ENCODE measurements at places on chromosomes 4 and X.
A peak's percentile ranks its signal among the peaks of the same experiment; 100 is the strongest.

DNA sequence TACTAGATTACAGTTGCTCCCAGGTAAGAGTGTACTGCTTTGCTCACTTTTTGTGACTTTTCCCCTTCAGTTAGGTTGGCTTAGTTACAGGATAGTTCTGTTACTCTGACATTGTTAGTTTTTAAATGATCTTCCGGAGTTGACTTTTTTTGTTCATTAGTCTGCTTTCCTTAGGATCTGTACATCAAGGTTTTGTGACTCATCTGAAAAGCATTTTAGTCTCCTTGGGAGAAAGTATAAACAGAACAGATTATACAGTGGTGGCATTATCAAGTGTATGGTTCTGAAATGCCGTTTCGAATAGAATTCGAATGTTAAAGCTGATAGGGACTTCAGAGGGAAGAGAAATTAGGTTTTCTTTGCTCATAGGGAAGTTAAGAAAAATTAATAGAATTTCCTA lies 63.3 kb downstream of the USP9X start:
- no peak for DNase-seq

- no peak for DNase-seq
Observed at GRCh38 chr4:154030746-154031145, 241.9 kb upstream of the SFRP2 start.

DNA sequence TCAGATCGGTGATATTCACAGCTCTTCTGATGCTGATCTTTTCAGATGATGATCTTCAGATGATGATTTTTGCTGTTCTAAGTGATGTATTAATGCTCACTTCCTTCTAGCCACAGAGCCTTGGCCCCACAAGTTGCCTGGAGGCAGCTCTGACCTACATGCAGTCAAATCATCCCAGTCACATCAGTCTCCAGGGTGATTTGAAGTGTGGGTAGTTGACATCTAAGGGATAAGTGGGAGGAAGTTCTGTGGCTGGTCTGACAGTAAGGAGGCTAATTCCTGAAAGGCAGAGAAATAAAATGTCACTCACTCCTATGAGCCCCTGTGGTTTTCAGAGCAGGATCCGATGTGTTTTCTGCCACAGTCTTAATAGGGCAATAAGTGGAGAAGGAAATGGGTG lies 79.8 kb upstream of the RPL34 start:
- no peak for DNase-seq

DNA sequence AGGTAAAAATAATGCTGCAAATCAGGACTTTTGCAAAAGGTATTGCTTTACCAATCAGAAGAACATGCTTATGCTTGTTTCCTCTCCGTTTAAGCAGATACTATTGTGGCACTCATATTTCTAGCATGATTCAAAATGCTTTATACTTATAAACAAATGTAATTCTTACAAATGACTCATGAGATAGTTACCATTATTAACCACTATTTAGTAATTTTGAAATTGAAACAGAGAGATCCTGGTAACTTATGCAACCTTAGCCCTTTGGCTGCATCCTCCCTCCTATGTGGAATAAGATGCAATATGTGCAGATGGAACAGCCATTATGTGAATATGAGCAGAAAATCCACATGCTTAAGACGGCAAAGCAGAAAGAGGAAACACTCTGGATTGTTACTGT lies 164.7 kb downstream of the PCDH18 start:
- no peak for DNase-seq

- no peak for DNase-seq
Observed at GRCh38 chr4:146567396-146567795, 45.7 kb upstream of the SLC10A7 start.

DNA sequence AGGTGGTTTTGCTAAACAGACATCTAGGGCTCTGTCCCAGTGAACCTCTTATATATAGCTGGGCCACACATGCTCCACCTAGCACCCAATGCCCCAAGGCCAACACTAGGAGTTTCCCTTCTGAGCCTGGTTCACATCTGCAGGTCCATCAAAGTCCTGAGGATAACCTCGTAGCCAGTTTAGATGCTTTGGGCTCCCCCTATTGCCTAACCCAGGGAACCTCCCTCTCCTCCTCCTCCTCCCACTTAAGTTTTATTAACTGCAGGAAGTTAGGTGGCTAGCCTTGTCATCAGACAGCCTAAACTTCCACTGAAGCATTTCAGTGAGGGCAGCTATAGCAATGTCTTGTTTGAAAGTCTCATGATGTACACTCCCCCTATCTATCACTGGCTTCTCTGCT lies 88.0 kb downstream of the GUCY2F start:
- peak; percentile 4 for DNase-seq

- DNase-seq: no peak
Observed at GRCh38 chr4:159071178-159071968, 31.5 kb upstream of the RAPGEF2 start.

DNA sequence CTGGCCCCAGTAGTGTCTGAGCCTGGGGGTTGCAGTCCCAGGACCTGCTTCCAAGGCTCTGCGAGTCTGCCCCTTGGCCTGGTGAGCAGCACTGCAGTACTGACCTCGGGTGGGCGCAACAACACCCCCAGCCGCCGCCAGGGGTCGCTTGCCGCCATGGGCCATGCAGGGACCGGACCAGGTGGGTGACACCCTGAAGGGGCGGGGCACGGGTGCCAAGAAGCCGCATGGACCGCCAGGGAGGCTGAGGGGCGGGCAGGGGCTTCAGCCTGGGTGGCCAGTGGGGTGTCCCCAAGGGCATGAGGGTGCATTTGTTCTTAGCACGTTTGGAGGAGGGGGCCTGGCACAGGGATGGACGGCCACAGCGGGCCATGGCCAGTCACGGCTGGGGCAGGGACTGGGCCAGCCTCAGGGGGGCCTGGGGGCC lies 25.0 kb downstream of the TACC3 start:
- DNase-seq: peak; percentile 86

- no peak for DNase-seq
Observed at GRCh38 chr4:114161809-114162208, 182.4 kb upstream of the ARSJ start.

- DNase-seq: no peak
Observed at GRCh38 chr4:168604496-168605373, 107.9 kb downstream of the PALLD start.

GRCh38 chrX:42247241-42247640 lies 323.9 kb upstream of the CASK start:
- no peak for DNase-seq

DNA sequence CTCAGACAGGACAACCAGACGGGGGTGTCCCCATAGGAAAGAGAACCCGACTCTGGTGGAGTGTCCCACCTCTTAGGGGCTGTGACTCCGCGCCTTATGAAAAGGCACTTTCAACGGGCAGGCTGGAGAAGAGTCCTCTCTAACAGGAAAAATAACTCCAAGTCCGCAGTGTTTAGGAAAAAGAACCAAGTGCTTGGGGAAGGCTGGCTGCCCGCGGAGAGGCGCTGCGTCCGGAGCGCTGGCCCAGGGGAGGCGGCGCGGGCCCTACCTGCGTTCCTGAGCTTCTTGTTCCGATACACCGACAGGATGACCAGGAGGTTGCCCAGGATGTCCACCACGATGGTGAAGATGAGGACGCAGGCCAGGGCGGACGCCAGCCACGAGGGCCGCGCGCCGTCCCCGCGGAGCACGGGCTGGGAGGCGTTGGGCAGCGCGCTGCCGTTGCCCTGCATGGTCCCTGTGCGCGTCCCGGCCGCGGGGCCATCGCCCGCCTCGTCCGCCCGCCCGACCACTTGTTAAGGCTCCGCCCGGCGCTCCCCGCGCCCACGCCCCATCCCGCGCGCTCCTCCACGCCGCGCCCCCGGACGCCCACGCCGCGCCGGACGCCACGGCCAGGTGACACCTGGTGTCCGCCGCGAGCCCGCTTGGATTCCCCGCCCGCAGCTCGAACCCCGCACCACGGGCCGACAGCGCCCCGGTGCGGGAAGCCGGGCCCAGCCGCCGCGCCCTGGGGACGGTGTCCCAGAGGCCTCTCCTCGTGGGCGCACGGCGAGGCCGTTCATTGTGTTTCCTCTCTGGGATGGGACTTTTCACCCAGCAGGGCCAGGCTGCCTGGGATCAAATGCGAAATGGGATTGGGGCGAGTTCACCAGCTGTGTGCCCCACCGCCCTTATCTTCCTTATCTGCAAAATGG lies at the start of gene MTNR1A:
Gene MTNR1A, minus strand, starts transcription at position 654 of the 914 bp plus-strand sequence. Its CDS starts 202 bp downstream, at position 452.
- no peak for DNase-seq

- no peak for DNase-seq
Observed at GRCh38 chr4:148078061-148078460, 346.2 kb downstream of the ARHGAP10 start.

- no peak for DNase-seq
Observed at GRCh38 chrX:31449081-31449480, 377.2 kb upstream of the FTHL17 start.

GRCh38 chr4:125789023-125789422 lies 474.3 kb downstream of the FAT4 start:
- no peak for DNase-seq

GRCh38 chrX:31331015-31331414 lies 259.2 kb upstream of the FTHL17 start:
- no peak for DNase-seq

DNA sequence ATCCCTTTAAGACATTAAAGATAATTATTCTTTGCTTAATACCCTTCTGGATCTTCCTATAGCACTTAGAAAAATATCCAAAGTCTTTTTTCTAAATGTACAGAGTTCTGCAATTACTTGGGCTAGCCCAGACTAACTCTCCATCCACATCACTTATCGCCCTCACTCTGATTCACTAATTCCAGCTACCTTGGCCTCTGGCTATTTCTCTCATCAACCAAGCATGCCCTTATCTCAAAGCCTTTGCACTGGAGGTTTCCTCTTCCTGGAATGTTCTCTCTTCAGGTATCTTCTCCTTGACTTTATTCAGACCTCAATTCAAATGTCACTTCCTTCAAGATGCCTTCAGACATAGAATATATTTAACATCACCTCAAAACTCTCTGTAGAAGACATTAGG lies 345.1 kb upstream of the SMIM31 start:
- DNase-seq: no peak

GRCh38 chrX:137151403-137151802 lies 117.6 kb upstream of the GPR101 start:
- no peak for DNase-seq

DNA sequence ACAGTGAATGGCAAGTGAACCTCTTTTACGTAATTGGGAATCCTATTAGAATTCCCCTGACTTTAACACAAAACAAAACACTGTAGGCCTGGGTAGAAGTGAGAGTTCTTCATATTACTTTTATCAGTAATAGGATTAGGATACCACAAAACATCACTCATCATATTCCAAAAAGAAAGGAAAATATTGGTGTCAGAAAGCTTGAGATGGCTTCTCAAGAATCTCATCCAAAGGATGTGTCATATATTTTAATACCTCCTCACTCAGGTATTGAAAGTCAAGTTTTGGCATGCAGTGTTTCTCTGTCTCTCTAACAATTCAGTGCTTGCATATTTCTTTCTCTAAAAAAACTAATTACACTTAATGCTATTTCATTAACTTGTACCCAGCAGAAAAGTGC lies 173.2 kb downstream of the PDGFC start:
- DNase-seq: no peak

GRCh38 chrX:154458116-154458953 lies at the start of gene PLXNA3:
Gene PLXNA3 (plus strand): TSS chrX:154458281. CDS start chrX:154460184, 1,903 bp downstream.
- peak; percentile 80 for DNase-seq

- DNase-seq: no peak
Observed at GRCh38 chr4:94934201-94934600, 176.4 kb downstream of the BMPR1B start.

DNA sequence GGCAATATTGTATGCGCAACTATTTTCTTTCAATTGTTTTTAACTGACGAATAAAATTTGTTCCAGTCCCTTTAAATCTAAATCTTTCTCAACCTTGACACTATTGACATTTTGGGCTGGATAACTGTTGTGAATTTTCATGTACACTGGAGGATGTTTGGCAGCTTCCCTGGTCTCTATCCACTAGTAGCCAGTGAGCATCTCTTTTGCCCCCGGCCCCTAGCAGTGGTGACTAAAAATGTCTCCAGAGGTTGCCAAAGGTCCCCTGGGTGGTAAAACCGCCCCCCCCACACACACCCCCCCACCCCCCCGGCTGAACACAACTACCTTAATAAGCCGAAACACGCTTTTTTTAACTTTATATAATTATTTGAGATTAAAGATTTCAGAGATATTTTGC lies 514 bp downstream of the FANCB start:
- DNase-seq: no peak

- DNase-seq: no peak
Observed at GRCh38 chrX:121245763-121246162, 198.4 kb downstream of the GLUD2 start.

GRCh38 chrX:10795721-10796120 lies 175.3 kb upstream of the MID1 start:
- DNase-seq: no peak

GRCh38 chr4:125772680-125773079 lies 457.9 kb downstream of the FAT4 start:
- DNase-seq: no peak

GRCh38 chr4:4320528-4320927 lies 30.5 kb downstream of the ZBTB49 start:
- no peak for DNase-seq

DNA sequence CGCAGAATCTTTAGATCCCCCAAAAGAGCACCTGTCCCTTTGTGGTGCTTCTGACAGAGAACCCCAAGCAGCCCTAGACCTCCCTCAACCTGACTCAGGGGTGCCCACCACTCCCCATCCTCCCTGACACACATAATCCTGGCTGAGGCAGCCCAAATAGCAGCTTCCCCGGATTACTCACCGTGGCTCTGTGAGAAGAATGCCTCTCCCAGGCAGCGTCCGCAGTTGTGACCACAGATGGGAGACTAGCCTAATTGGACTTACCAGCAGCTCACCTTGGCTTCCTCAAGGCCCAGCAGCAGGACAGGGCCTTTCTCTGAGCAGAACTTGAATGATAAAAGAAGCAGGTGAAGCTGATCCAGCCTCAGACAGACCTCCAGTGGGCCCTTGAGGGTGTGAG lies 10.3 kb upstream of the ODAPH start:
- no peak for DNase-seq

DNA sequence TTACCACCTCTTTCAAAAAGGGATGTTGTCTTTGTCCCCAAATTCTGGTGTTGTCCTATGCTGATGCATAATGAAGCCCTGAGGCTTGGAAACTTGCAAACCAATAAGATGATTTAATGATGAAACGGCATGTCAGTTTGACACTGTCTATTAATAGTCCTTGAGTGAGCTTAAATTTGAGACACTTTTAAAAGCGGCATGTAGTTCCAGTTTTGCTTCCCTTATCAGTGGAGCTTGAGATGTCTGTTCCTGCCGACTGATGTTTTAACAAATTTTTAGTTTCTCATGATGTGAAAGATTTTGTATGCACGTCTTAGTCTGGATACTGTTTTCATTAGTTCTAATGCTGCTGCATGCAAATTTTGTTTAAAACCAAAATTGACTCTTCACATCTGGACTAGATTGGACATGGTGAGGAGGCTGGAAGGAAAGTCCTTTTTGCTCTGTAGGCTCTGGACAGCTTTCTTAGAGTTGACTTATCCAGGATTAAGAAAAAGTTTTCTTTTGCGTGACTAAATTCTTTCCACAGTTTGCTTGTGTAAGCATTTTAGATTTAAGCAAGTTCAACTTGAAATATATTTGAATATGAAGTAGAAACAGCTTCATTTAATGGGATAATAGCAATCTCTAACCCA lies 11.7 kb downstream of the C1GALT1C1 start:
- DNase-seq: no peak

DNA sequence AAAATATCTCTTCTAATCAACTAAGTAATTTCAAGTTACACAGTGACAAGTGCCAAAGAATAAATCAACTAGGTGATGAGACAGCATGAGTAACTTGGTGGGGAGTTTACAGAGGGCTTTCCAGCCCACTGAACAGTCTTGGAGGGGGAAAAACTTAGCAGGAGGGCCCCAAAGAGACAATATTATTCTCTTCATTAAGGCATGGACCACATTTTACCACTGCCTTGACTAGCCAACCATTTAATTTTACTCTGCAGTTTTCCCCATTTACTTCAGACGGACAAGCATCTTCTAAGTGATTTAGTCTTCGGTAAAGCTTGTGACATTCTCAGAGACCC lies 25.3 kb upstream of the GATB start:
- DNase-seq: no peak

Data from GM10248 (cell line).